ELF-1 (cell line): ENCODE measurements at places on chromosomes 1 and 21.

- DNase-seq: no peak
Observed at GRCh38 chr21:26091480-26092018, 79.0 kb downstream of the APP start.

DNA sequence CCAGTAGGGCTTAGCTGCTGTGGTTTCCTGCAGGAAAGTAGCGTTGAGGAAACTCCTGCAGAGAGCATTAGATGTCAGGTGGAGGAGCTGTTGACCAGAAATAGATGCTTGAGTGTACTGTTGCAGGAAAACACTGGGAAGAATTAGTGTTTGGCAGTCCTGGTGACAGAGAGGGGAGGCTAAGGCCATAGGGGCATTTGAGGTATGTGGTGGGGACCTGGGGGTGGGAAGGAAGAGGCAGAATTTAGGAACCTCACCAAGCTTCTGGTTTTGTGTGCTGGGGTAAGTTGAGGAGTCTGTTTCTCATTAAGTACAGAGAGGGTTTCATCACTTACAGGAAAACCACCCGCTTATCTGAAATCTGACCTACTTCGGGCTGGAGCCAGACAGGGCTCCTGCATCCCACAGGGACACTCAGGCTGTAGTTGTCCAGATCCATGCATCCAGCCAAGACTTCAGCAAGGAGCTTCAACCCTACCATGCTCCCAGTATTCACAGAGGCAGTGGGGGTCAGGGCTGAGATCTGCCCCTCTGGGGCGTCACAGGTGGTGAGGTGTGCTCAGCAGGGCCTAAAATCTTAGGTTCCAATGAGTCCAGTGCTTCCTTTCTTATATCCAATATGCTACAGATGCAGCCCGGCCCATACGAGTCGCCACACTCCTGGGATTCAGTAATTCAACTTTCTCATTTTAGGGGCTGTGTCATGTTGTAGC lies 15.1 kb downstream of the SH2D2A start:
- DNase-seq: peak; percentile 41

- DNase-seq: no peak
Observed at GRCh38 chr1:33237579-33237978, 18.7 kb upstream of the ZNF362 start.

DNA sequence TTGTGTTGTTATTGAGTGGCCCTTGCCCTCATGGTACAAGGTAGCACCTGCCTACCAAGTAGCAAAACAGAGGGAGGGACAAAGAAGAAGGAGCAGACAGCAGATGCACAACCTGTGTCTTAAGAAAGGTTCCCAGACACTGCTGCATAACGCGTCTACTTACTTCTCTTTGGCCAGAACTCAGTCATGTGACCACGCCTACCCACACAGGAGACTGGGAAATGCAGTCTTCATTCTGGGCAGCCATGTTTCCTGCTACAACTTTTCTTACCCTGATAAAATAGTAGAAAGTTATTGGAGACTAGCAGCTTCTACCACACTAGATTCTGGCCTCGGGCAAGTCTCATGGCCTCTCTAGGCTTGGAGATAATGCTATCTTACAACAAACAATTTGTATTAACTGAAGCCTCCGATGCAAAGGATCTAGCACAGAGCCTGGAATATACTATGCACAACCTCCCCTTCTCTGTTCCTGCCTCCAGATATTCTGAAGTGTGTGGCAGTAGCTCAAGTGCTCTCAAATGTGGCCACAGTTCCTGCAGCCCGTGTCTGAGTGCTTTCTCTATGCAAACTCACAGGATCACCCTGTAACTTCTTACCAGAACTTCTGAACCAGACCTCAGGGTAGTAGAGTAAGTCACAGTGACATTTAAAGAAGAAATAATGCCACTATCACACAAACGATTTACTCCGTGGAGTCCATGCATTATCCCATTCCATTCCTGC lies 34.1 kb upstream of the BTG2 start:
- peak; percentile 45 for DNase-seq

- no peak for DNase-seq
Observed at GRCh38 chr1:119795261-119796200, 15.7 kb downstream of the REG4 start.

- DNase-seq: peak; percentile 51
Observed at GRCh38 chr1:94092210-94092613, 28.7 kb downstream of the ABCA4 start.

DNA sequence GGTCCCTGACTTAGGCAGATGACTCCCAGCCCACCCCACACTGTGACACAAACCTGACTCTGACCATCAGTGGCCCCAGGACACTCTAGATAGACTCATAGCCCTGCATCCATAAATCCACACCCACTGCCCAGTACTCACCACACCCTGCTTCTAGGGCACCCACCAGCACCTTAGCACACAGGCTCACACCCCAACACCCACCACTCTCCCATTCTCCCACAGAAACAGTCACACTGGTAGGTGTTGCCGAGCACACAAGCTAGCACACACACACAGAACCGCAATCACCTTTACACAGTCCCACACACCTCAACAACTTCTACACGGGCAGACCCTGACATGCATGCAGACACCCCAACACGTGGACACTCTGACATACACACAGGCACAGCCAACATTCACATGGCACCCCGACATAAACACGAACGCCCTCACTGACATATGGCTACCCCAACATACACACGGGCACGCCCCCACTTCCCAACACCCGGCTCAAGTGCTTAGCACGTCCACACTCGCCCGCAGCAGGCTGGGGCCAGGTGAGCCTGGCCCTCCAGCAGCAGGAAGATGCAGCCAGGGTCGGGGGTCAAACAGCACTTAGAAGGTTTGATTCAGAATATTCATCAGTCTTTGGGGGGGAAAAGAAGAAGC lies 105.5 kb upstream of the TARDBP start:
- DNase-seq: no peak

DNA sequence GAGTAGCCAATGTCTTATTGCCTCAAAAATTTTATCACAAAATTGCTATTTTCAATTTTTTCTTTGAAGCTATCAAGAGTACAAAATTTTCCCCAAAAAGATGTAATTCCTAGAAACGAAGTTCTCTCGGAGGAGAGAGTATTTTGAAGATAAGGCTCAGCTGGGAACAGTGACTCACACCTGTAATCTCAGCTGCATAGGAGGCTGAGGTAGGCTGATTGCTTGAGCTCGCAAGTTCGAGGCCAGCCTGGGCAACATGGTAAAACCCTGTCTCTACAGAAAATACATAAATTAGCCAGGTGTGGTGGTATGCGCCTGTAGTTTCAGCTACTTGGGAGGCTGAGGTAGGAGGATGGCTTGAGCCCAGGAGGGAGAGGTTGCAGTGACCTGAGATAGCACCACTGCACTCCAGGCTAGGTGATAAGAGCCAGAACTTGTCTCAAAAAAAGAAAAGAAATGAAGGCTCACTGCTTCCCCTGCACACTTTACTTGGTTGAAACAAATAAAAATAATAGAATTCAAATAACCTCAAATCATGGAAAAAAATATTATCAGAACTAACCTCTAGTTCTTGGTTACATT lies 22.2 kb downstream of the TUT4 start:
- no peak for DNase-seq

GRCh38 chr1:31400393-31400792 lies 12.6 kb upstream of the SERINC2 start:
- DNase-seq: no peak

DNA sequence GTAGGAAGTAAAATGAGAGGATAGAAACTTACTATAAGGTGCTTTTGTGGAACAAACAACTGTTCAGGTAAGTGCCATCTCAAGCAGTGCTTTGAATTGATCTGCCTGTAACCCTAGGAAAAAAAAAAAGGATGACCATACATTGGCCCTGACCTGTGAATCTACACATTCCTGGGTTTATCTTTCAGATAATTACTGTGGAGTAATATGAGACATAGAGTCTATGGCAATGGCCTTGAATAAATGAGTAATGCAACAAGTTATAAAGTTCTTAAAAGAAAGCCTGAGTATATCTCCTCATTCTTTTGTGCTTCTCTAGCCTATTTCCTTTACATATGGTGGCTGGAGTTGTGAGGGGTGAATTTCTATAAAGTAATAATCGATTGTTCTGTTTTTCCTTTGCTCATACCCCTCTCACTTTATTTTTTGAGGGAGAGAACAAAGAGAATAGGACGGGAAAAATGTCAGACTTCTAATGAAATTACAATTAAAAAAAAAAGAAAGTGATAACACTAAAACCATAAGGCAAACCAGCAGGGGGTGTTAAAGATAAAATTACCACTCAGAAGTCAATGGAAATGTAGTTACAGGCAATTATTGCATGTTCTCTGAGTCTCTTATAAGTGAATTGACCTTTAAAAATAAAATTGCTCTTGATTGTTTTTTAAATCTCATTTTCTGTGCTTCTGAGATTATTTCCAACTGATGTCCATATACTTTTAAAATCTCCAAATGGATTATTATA lies 12.4 kb upstream of the ATP1A1 start:
- DNase-seq: no peak

- no peak for DNase-seq
Observed at GRCh38 chr1:220804202-220804586, 17.5 kb downstream of the MTARC1 start.

GRCh38 chr1:8701794-8702471 lies 115.5 kb downstream of the RERE start:
- DNase-seq: peak; percentile 76

DNA sequence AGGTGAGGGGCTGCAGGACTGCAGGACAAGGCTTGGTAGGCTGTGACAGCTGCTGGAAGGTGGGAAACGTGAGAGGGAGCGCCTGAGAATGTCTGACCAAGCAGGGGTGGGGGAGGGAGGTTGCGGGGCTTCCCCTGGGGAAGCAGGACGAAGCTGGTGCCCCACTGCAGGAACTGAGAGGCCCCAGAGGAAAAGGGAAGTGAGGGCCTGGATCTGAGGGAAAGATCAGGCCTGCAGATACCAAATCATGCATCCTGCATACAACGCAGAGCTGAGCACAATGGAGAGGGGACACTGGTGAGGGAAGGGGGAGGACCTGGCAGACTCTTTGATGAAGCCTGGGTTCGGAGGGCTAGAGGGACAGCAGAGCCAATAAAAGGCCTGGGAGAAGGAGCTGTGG lies 65.7 kb upstream of the BACE2 start:
- no peak for DNase-seq

GRCh38 chr1:31725134-31725533 lies 21.3 kb upstream of the COL16A1 start:
- DNase-seq: no peak

DNA sequence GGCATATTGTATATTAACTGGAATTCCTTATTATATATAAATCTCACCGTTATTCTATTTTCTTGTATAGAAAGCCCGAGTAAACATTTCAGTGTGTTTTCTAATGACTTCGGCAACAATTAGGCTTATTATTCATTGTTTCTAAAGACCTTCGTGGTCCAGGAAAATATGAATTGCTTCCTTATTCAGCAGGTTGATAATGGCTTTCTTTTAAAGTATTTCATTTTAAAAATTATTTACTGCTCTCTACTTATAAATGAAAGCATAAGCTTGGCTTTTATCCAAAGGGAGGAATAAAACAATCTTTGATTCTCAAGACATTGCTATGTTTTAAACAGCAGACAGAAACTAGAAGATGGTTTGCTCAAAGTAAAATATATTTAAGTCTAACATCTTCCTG lies 198.4 kb upstream of the RGS18 start:
- DNase-seq: no peak

- DNase-seq: no peak
Observed at GRCh38 chr1:17065666-17066065, 11.8 kb upstream of the SDHB start.
